CD4-positive, alpha-beta memory T cell (primary cell): ENCODE measurements at places on chromosomes 11 and 22. TPM values are rescaled to one million over a fixed set of nuclear protein-coding genes. Genes with fewer than 3 reads are reported as not detected.

The TRIM64C gene
- total RNA-seq = not detected

DNA sequence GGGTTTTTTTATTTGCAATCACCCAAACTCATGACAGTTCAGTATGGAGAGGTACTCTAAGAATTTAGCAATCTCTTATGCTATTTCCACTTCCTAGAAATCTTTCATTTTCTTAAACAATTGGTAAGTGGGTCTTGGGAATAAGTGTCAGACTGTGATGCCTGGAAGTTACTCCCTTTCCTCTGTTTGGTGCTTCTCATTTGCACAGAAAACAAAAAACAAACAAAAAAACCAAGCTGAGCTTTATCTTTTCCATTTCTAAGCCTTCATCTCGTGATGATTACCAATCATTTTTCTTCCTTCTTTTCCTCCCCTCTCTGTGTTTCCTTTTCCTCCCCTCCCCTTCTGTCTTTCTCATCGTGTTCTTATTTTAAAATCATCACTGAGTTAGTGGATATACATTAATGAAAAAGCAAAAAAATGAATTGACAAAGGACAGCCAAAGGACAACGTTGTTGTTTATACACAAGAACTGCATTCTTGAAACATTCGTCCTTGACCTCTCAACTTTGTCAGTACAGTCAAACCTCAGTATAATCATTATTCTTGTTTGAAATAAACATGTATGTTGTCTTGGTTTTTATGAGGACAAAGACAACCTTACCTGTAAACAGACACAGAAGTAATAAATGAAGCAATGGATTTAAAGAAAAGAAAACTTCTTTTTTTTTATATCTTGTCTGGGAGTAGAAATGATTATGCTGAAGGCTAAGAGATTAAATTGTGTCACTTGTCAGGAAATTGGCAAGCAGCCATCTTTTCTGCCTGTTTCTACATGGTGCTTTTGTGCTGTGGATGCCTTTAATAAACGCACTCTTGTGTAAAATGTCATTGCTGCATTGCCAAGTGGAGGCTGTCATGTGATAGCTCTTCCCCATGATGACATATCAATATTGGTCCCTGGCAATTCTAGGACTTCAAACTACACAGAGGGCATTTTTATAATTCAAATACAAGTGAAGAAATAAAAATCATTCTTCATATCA is 803.2 kb upstream of the CCDC90B start:
- H3K4me3 ChIP-seq = no peak overlapping the region
- no peaks in the 10 kb centered on the region for H3K36me3 ChIP-seq
- no peaks in the 10 kb centered on the region for H3K4me1 ChIP-seq
- H3K27me3 ChIP-seq = no peaks in the 10 kb centered on the region

The ASRGL1 gene
- 2.1 TPM for total RNA-seq

GRCh38 chr11:85182441-85183387 is 444.4 kb downstream of the DLG2 start:
- H3K36me3 ChIP-seq = no peaks in the 10 kb centered on the region
- H3K4me1 ChIP-seq = no peaks in the 10 kb centered on the region
- no peak for DNase-seq
- no peak overlapping the region for H3K27ac ChIP-seq
- H3K4me3 ChIP-seq = no peak overlapping the region

GRCh38 chr11:108880510-108880909 is 215.6 kb downstream of the DDX10 start:
- no peaks in the 10 kb centered on the region for H3K36me3 ChIP-seq
- no peak overlapping the region for H3K4me3 ChIP-seq
- DNase-seq = no peak
- no peak overlapping the region for H3K27ac ChIP-seq
- no peaks in the 10 kb centered on the region for H3K27me3 ChIP-seq

The P4HA3 gene
- not detected for total RNA-seq

The API5 gene
- 93.7 TPM for total RNA-seq

The SUSD2 gene
- total RNA-seq = 0.44 TPM

- no peak for DNase-seq
- H3K27ac ChIP-seq = no peak overlapping the region
- no peaks in the 10 kb centered on the region for H3K4me1 ChIP-seq
- H3K27me3 ChIP-seq = peaks cover 4% of the 10 kb centered on the region
These were observed 47.3 kb upstream of the SLC5A1 start for GRCh38 chr22:31995807-31996206.

The CERK gene
- 161 TPM for total RNA-seq

The RAB38 gene
- 0.67 TPM for total RNA-seq

- H3K27ac ChIP-seq = no peak overlapping the region
- no peaks in the 10 kb centered on the region for H3K27me3 ChIP-seq
- H3K4me3 ChIP-seq = no peak overlapping the region
- no peaks in the 10 kb centered on the region for H3K36me3 ChIP-seq
- H3K4me1 ChIP-seq = no peaks in the 10 kb centered on the region
- DNase-seq = no peak
These were observed 101.9 kb downstream of the GGTLC2 start for GRCh38 chr22:22746061-22746962.

The PDE3B gene
- total RNA-seq = 222 TPM

- H3K4me3 ChIP-seq = no peak overlapping the region
- peak; percentile 30 for DNase-seq
- no peaks in the 10 kb centered on the region for H3K27me3 ChIP-seq
- H3K4me1 ChIP-seq = peaks cover 86% of the 10 kb centered on the region
- H3K27ac ChIP-seq = peak overlapping the region; percentile 61
- H3K36me3 ChIP-seq = no peaks in the 10 kb centered on the region
These were observed 12.0 kb downstream of the YWHAH start for GRCh38 chr22:31956360-31956759.

- peaks cover 39% of the 10 kb centered on the region for H3K4me1 ChIP-seq
- DNase-seq = peak; percentile 94
- no peaks in the 10 kb centered on the region for H3K27me3 ChIP-seq
- no peaks in the 10 kb centered on the region for H3K36me3 ChIP-seq
- H3K27ac ChIP-seq = peak overlapping the region; percentile 73
- H3K4me3 ChIP-seq = peak overlapping the region; percentile 54
These were observed 14.0 kb downstream of the USP35 start for GRCh38 chr11:78202733-78203167.

DNA sequence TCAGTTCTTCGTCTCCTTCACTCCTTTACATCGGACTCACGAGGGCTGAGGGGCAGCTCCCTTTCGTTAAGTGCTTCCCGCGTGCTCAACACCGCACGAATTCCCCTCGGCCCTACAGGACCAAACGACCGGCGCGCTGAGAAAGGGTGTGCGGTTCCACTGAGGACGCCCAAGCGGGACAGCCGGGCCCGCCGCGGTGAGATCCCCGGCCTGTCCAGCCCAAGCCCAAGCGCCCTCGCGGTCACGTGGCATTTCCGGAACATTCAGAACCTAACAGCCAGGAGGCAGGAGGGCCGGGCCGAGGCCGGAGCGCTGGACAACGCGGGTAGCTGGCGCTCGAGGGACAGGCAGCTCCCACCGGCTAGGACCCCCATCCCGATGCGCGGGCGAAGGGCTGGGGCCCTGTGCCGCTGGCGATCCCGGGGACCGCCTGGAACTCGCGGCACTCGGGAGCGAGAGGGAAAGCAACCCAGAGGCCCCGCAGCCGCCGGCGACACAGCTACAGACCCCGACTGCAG is 737 bp upstream of the STIP1 start:
- no peak for DNase-seq
- peak overlapping the region; percentile 79 for H3K27ac ChIP-seq
- peaks cover 29% of the 10 kb centered on the region for H3K4me1 ChIP-seq
- H3K27me3 ChIP-seq = no peaks in the 10 kb centered on the region
- H3K36me3 ChIP-seq = no peaks in the 10 kb centered on the region

The OMP gene
- total RNA-seq = 0.79 TPM

GRCh38 chr11:73126804-73127480 is 15.2 kb downstream of the FCHSD2 start:
- no peaks in the 10 kb centered on the region for H3K36me3 ChIP-seq
- no peak overlapping the region for H3K4me3 ChIP-seq
- H3K27ac ChIP-seq = no peak overlapping the region
- H3K27me3 ChIP-seq = no peaks in the 10 kb centered on the region
- DNase-seq = no peak

- H3K27me3 ChIP-seq = no peaks in the 10 kb centered on the region
- H3K4me3 ChIP-seq = peak within 1 kb of the TSS; percentile 95
- H3K4me1 ChIP-seq = peaks cover 21% of the 10 kb centered on the region
- H3K27ac ChIP-seq = peak within 1 kb of the TSS; percentile 56
- peak; percentile 82 for DNase-seq
These were observed at the start of gene SAAL1 for GRCh38 chr11:18105802-18106574. Gene SAAL1 (minus strand): TSS chr11:18106082. CDS start chr11:18106041, 41 bp downstream.

The LARGE1 gene
- 1.0 TPM for total RNA-seq

GRCh38 chr22:27632451-27633295 is 168.9 kb downstream of the MN1 start:
- H3K36me3 ChIP-seq = no peaks in the 10 kb centered on the region
- H3K27ac ChIP-seq = no peak overlapping the region
- H3K27me3 ChIP-seq = no peaks in the 10 kb centered on the region
- H3K4me1 ChIP-seq = no peaks in the 10 kb centered on the region
- no peak overlapping the region for H3K4me3 ChIP-seq
- no peak for DNase-seq

DNA sequence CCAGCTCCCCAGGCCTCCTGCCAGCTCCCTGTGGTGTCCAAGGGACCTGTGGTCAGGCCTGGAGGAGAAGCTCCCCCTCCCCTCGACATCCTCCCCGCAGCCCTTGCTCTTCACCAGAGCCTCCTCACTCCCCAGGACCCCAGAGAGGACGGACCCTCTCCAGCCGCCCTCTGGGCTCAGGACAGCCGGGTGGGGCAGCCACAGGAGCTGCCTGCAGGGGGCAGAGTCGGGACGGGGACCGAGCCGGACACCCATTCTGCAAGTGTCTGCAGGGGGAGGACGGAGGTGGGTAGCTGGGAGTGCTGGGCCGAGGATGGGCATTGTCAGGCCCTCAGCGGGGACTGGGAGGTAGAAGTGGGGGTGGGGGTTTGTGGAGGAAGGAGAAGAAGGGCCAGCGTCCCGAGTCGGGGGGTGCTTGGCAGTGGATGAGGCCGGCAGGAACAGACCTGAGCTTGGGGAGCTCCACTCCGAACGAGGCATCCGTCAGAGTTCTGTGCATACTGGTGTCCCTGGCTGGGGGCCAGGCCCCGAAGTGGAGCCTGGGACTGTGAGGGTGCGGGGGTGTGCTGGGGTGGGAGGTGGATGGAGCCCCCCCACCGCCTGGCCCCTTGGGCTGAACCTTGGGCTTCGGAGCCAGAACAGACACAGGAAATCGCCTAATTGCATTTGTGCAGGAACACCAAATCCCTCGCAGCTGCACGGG is 15.2 kb downstream of the PRR33 start:
- H3K27ac ChIP-seq = no peak overlapping the region
- H3K36me3 ChIP-seq = no peaks in the 10 kb centered on the region
- H3K4me1 ChIP-seq = peaks cover 18% of the 10 kb centered on the region
- no peak overlapping the region for H3K4me3 ChIP-seq
- H3K27me3 ChIP-seq = no peaks in the 10 kb centered on the region
- DNase-seq = no peak
